CD4-positive, alpha-beta T cell treated with Interleukin-6 for 4 hours (primary cell): ENCODE measurements at places on chromosomes 4 and X.
A peak's percentile ranks its signal among the peaks of the same experiment; 100 is the strongest.

DNA sequence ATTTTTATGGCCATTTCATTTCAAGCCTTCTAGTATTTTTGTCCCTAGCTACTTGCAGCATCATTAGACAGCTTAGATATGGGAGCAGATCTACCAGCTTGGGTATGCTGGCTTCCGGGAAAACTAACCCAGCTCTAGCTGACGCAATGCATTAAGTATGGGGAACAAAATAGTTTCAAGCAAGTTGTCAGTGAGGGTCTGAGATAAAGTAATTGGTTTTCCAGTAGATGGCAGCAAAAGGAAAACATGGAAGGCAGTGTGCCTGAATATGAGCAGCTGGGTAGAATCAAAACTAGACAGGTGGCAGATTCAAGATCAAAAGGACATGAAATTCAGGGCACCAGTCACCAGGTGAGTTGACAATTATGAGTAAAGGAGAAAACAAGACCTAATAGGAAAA is 340.9 kb upstream of the CTSO start:
- no peak for DNase-seq

- no peak for DNase-seq
Observed at GRCh38 chr4:157095716-157096115, 19.8 kb downstream of the GLRB start.

GRCh38 chrX:14013054-14013453 is 16.6 kb downstream of the GEMIN8 start:
- no peak for DNase-seq

- DNase-seq, result peak; percentile 53
Observed at GRCh38 chrX:16786791-16787735, 797 bp downstream of the TXLNG start.

- DNase-seq, result no peak
Observed at GRCh38 chr4:154084864-154085263, 296.0 kb upstream of the SFRP2 start.

GRCh38 chr4:71187404-71188155 is 151.2 kb upstream of the SLC4A4 start:
- DNase-seq, result peak; percentile 13
